ENCODE measurements at places on chromosomes 3 and 15.

- no peak for DNase-seq
Measured at GRCh38 chr15:45670511-45670910, 35.7 kb downstream of the SQOR start.

DNA sequence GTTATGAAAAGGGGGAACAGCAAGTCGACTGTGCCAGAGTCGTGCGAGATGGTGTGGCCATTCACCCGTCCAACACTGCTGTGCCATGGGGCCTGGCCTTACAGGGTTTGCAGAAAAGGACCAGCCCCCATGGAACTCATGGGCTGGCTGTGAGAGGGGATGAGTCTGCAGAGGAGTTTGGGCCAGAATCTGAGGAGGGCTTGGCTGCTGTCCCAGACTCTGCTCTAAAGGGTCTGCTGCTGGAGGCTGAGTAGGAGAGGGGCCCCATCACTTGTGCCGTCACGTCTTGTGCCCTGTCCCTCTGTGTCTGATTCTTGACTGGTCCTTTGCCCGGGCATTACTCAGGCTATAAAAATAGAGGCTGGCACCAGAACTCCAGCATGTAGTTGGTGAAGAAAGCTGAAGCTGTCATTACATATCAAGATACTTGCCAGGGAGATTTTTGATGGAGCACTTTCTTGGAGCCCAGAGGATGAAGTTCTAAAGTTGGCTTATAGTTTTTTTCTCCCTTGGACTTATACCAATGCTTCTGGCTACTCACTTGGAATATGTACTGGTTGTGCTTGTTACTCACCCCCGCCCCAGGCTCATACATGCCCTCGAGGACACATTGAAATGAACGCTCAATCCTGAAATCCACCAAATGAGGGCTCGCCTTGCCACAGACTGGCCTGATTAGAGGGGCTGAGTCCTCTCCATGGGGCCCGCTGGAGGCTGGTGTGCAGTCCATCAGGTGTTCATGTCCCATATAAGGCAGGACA is 10.2 kb downstream of the PXYLP1 start:
- no peak for DNase-seq

DNA sequence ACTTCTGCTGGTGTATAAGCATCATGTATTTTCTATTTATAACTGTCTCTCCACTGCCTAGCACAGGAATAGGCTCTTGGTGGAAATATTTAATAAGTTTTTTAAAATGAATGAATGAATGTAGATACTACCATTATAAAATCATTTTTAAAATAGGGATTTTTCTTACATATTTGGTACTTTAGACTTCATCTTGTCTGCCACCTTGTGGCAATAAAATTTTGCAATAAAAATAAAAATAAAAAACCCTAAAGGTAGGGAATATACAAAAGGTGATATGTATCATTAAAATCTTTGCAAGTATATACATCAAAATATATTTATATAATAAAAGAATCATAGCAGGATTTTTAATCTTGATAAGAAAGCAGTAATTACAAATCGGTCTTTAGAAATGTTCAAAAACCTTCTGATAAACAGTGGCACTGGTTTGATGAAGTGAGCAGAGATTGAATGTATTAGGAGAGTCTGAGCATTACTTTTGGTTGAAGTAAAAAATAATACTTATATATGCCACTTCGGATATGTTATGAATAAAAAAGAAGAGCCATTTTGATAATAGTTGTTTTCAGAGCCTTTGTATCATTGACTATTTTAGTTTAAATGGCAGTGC is 95.2 kb downstream of the SPATA16 start:
- DNase-seq: no peak

GRCh38 chr15:71489570-71489969 is 320.8 kb upstream of the NR2E3 start:
- no peak for DNase-seq

- no peak for DNase-seq
Measured at GRCh38 chr15:54659646-54660045, 537.1 kb downstream of the RSL24D1 start.

DNA sequence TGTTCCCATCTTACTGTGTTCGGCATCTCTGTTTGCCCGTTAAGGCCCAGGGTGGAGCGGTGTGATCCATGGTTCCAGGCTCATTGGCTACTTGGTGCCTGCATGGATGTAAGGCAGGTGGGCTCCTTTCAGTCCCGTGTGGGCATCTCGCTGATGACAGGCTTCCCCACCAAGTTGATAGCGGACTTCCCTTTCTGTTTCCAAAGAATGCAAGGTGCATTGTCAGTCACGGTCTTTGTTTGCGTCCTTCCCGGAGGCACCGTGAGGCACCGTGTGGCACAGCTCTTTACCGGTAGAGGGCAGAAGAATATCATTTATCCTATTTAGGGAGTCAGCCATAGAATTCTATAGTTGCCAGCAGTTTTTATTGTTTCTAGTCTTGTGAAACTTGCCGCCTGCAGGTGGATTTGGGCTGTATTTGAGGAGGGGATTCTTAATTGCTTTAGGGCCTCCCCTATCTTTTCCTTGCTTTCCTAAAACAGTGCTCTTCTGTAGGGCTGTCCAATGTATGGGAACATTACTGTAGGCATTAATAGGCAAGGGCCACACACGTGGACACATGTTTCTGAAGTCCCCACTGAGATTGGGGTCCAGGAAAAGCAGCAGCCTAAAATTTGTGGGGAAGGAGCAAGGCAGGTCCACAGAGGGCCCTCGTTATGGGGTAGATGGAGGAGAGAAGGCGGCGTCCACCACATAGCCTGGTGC is 244.1 kb downstream of the SLCO3A1 start:
- peak; percentile 69 for DNase-seq

DNA sequence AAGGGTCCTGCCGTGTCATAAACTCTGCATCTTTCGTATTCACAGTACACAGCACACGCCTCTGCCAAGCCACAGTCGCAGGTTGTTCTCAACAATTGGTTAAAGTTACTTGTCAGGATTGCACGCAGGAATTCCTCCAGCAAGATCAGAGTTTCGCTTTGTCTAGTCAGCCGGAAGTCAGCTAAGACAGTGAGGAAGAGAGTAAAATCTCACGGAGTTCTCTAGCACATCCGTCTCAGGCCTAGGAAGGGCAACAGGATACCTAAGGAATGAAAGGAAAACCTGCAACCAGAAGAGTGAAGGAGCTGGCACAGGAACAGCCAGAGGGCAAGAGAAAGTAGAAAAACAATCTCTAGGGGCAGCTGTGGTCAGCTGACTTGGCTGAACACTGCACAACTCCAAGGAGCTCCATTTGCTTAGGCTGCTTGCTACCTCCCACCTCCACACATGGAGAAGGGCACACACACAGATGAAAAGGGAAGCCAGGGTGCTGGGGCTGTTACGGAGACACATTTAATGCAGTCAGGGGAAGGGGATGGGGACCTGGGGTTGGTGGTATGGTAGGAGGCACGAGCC is 23.7 kb downstream of the RORA start:
- no peak for DNase-seq

GRCh38 chr15:77538027-77538451 is 94.7 kb downstream of the LINGO1 start:
- no peak for DNase-seq

- DNase-seq: no peak
Measured at GRCh38 chr3:71062952-71063772, 520.4 kb downstream of the FOXP1 start.

DNA sequence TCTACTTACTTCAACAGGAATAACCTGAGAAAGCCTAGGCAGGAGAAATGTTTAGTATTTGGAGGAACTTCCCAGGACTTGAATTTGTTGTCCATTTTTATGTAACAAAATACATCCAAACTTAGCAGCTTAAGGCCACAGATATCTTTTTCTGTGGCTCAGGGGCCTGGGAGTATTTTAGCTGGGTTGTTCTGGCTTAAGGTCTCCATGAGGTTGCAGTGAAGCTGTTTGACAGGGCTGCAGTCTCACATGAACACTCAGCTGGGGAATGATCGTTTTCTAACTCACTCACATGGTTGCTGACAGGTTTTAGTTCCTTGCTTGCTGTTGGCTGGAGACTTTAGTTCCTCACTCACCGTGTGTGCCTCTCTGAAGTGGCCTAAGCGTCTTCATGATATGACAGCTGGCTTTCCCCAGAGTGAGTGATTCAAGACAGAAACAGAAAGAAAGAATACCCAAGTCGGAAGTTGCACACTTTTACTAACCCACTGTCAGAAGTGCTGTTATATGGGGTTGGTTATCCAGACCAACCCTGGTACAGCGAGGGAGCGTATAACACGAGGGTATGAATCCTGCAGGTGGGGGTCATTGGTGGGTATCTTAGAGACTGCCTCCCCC is 229.7 kb upstream of the TBL1XR1 start:
- DNase-seq: peak; percentile 70

DNA sequence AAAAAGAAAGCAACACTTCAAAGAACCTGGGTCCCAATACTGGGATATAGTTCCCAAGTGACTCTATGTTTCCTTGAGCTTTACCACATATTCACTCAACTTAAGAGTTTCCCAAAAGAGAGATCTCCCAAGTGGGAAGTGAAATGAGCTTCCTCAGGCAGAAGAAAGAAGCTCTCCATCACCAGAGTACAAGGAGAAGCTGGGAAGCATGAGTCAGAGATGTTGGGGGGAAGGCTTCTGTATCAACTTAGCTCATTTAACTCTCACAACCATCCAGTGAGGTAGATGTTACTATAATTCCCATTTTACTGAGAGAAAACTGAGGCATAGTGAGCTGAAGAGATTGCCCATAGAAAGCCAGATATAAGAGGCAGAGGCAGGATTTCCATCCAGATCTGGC is 47.0 kb upstream of the TRIM42 start:
- no peak for DNase-seq

GRCh38 chr15:25493823-25494526 is 55.2 kb upstream of the UBE3A start:
- DNase-seq: no peak

- DNase-seq: no peak
Measured at GRCh38 chr3:105480768-105481167, 114.1 kb downstream of the ALCAM start.

DNA sequence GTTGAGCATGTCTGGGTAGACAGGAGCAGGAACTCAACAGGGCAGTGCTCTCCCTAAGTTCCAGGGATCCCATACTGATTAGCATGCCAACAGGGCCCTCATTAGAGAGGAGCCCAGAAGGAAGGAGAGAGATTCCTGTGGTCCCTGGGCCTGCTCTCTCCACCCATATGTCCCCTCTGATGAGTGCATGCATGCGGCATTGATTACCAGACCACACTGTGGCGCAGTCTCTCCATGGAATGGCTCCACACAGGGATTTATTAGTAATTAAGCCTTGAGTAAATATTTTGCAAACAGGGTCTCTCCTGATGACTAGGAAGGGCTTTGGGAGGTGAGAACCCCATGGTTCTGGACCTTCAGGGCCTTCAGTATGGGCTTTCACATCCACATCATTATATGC is 60.0 kb upstream of the ST8SIA2 start:
- no peak for DNase-seq

GRCh38 chr3:125141596-125142419 is 70.7 kb downstream of the SLC12A8 start:
- peak; percentile 80 for DNase-seq

- no peak for DNase-seq
Measured at GRCh38 chr15:39530480-39531342, 50.2 kb upstream of the THBS1 start.

GRCh38 chr3:124995460-124995994 is 60.3 kb downstream of the HEG1 start:
- DNase-seq: peak; percentile 63

DNA sequence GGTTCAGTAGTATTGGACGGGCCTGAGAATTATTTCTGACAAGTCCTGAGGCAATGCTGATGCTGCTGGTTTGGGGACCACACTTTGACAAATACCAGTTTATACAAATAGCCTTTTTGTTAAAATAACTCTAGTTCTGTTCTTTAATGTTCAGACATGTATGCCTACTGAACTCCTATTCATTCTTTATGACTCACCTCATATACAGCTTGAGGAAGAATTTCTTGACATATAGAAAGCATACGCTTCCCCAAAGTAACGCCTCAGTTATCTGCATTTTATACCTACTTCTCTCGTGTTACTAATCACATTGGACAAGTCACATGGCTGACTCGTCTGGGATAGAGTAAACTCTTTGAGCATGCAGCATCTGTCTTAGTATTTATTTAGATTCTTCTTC is 145.4 kb upstream of the GOLIM4 start:
- DNase-seq: no peak

DNA sequence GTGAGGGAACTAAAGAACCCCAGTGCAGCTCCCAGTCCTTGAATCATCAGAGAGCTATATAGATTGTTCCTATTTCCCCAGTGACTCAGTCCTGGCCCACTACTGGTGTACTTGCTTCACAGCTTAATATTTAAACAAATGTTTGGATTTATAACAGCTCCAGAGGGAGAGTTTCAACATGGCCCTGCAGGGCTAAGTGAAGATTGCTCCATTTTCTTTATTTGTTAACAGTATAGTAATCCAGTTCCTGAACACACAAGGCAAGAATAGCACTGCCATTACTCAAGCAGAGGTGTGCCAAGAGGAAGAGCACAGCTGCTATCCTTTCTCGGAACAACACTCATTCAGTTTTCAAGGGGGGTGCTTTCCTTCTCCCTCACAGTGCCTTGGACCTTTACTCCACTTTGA is 6.5 kb downstream of the SQOR start:
- DNase-seq: peak; percentile 15

GRCh38 chr15:58346361-58346760 is 85.4 kb upstream of the LIPC start:
- DNase-seq: no peak

- DNase-seq: no peak
Measured at GRCh38 chr15:26676115-26676514, 96.8 kb downstream of the GABRB3 start.

DNA sequence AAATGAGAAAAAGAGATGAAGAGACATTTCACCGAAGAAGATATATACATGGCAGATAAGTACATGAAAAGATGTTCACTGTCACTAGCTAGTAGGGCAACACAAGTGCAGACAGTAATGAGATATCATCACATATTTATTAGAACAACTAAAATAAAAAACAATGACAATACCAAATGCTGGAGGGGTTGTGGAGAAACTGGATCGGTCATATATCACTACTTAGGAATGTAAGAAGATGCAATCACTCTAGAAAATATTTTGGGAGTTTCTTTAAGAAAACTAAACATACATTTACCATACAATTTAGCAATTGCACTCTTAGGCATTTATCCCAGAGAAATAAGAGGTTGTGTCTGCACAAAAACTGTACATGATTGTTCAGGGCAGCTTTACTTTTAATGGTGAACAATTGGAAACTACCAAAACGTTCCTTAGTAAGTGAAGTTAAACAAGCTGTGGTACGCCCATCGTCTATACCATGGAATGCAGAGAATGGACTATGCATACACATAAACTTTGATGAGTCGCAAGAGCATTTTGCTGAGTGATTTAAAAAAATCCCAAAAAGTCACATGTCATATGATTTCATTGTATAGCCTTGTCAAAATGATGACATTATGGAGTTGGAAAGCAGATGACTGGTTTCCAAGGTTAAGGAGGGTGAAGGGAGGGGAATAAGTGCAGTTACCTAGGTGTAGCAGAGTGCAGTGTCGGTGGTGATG is 149.0 kb upstream of the UBE3A start:
- no peak for DNase-seq

GRCh38 chr15:80607287-80607980 is 87.7 kb upstream of the ABHD17C start:
- no peak for DNase-seq

DNA sequence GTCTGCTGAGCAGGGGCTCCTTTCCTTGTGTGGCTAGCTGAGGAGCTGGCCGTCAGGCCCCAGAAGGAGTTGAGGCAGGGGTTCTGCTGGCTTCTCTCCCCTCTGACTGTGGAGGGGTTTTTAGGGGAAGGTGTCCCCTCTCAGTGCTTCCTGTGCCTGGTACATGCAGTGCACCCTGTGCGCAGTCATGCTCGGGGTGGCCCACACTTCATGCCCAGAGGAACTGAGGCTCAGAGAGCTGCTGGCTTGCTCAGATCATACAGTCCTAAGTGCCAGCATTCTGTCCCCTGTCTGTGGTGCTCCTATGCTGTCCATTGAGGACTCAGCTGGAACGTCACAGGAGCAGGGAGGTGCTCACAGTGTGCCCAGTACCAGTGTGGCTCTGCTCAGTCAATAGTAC is 67.9 kb upstream of the PLXNA1 start:
- DNase-seq: no peak

Data from CD4-positive, alpha-beta T cell treated with Interferon alpha-2 for 1 hour (primary cell).